ENCODE measurements at places on chromosomes 4 and X.

DNA sequence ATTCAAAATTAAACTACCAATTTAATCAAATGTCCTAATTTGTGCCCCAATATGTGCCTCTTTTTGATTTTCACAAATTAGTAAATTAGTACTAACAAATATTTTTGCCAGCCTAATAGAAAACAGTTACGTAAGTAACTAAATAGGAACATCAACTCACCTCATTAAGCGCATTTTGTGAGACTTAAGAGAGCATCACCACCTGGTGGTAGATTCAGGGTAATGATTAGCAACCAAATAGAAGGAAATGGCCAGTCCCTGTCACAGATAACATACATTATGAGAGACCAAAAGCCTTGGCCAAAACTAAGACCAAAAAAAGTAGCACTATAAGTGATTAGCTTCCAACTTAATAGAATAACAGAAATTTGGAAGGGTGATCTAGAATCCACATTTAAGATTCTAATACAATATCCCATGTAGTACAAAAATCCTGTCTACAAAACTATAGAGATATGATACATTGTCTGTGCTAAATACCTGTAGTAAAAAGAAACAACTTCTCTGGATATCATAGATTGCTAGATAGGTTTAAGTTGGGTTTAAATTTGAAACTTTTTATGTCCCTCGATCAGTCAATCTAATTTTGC is 46.7 kb downstream of the C4orf46 start:
- DNase-seq, result no peak

- no peak for DNase-seq
These were observed 40.0 kb downstream of the UGT2B10 start for GRCh38 chr4:68855771-68856170.

GRCh38 chrX:10110984-10111363 is 45.8 kb upstream of the CLCN4 start:
- no peak for DNase-seq

DNA sequence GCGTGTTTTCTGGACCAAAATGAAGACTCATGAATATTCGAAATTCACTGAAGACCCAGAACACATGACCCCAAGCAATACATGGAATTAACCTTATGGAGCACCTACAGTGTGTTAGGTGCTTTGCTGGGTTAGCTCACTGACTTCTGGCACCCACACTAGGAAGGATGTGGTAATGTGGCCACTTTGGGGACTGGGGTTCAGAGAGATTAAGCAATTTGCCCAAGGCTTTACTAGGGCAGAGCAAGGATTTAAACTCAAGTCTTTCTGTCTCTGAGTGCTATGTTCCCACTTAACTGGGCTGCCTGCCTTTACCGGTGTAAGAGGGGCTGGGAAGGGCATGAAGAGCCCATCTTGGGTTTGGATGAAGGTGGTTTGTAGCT is 162.0 kb upstream of the ATP6AP2 start:
- no peak for DNase-seq

GRCh38 chr4:100422894-100423293 is 94.9 kb downstream of the EMCN start:
- no peak for DNase-seq

GRCh38 chr4:182235021-182235795 is 8.0 kb upstream of the TENM3 start:
- DNase-seq, result no peak

GRCh38 chr4:165096776-165097175 is 15.9 kb downstream of the TMEM192 start:
- DNase-seq, result no peak

DNA sequence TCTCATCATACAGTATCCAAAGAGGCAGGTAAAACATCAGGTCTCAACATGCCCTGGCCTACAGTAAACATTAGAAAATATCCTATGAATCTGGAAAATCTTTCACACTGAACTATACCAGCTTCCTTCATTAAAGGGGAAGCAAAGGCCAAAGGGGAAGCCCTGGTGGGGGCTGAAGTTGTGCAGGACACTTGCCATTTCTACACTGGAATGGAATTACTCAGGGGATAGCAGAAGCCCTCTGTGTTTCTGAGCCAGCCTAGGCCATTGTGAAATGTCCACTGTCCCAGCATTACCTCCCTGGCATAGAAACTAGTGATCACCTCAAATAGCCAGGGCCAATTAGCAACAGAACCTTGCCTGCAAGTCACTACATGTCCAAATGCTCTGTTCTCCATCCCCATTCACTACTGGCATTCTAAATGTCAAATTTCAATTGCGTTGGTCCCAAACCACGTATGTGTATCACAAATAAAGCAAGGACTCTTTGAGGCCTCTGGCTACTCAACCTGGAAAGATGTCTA is 429.9 kb downstream of the AFF2 start:
- DNase-seq, result no peak

DNA sequence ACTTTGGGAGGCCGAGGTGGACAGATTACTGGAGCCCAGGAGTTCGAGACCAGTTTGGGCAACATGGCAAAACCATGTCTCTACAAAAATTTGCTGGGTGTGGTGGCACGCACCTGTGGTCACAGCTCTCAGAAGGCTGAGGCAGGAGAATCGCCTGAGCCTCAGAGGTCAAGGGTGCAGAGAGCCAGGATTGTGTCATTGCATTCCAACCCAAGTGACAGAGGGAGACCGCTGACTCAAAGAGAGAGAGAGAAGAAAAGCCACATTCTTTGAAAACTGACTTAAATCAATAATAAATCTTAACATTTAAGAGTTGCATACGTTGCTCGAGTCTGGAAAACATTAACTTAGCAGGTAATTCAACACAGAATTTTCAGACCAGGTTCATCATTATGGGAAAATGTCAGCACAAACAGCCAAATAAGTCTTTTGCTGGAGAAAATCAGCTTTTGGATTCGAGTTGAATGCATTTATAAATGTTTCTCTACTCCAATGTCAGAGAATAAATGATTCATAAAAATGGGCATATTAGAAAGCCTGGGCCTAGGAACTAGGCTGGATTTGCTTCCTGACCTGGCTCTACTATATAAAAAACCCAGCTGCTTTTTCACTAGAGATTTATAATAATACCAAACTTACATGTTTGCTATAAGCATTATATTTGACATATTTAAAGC is 68.3 kb upstream of the RBPJ start:
- DNase-seq, result no peak

- DNase-seq, result no peak
These were observed 1.5 kb downstream of the CCNG2 start for GRCh38 chr4:77158487-77158861.

DNA sequence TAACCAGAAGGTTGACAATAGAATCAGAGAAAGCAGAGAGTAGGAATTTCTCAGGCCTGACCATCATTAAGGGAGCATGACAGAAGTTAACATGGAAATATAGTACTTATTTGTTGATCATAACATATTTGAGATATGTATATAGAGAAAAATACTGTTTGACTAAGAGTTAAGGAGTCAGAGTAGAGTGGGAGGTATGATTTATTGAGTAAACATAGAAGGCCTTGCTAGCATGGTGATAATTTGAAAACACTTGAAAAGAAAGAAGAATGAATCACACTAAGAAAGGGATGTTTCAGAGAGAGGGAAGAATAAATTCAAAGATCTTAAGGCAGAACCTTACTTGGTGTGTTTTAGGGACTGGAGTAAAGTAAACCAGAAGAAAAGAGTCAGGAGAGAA is 437.2 kb upstream of the TECRL start:
- DNase-seq, result no peak

GRCh38 chr4:137510557-137511265 is 21.6 kb downstream of the PCDH18 start:
- DNase-seq, result no peak

GRCh38 chrX:37776283-37776986 is 3.4 kb upstream of the CYBB start:
- DNase-seq, result no peak

GRCh38 chr4:141078871-141079270 is 54.4 kb downstream of the RNF150 start:
- no peak for DNase-seq

DNA sequence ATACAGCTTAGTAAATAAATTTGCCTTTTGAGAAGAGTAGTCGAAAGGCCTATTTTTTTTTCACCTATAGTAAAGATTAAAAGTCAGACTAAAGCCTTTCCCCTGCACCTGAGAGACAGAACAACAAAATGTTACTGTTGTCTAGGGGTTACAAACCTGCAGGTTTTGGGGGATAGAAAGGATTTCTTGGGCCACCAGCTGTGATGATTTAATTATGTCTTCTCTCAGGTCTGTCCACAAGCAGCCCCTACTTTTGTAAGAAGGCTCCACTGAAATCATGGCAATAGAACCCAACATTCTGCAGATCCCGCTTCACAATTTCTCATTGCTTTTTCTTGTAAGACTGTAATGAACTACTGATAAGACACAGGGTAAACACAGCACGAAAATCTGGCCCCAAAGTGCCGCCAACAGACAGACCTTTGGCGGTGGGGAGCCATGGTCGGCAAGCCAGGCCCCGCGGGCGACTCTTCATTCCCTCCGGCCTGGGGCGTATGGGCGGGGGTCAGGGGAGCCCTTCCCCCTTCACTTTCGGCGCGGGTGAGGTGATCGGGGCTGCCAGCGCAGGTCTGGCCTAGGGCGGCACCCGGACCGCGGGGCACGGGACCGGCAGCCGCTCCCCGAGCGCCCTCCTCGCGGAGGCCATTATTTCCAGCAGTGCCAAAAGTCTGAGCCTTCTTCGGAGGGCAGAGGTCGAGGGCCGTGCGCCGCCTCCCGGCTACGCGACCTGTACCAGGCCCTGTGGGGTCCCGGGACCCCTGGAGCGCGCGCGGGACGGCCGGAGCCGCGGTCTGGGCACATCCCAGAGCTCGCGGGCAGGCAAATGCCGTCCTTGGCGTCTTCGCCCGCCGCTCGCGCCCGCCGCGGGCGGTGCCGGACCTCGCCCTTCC is 812 bp upstream of the KDM6A start:
- peak; percentile 85 for DNase-seq

DNA sequence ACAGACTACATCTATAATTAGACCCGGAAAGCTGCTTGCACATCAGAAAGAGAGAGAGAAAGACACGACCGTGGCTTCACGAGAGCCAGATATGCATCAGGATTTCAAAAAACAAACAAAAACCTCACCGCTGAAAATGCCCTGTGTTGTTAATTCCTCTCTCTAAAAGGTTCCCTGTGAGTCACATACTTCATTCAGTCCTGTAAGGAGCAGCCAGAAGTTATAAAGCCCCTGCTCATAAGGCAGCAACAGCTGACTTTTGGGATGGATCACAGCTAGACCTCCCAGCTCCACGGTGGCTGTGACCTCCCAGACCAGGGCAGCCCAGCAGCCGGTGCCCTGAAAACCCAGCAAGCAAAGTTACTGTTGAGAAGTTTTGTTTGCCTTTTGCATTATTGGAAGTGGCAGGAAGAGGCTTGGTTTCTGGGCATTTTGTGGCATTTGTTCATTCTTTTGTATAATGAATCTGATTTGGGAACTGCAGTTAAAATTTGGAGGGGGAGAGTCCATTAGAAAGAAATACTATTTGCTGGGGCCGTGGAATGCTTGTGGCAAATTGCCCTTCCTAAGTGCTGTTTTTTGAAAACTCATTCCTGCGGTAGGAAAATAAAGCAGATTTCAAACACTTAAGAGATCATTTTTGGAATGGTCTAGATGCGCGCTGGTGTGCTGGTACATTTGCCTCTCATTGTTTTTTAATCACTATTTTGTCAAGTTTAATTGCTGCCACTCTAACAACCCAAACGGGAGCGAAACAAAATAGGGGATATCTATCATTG is 520.4 kb downstream of the BCOR start:
- no peak for DNase-seq

DNA sequence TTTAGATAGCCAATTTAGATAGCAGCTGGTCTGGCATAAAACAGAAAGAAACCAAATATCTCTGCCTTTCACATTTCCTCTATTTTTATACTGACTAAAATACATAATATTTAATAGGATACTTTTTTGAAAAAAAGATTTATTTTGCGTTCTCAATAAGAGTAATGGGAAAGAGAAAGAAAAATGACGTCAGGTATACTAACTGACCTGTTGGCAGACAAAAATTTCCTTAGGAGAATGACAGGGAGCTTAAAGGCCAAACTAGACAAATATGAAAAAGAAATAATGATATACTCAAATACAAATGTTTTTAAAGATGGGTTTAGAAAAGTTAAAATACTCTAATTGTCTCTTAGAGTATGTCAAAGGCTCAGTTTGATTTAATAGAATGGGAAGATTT is 309.4 kb upstream of the ADGRL3 start:
- DNase-seq, result no peak

GRCh38 chrX:48616576-48616975 is 19.3 kb downstream of the WDR13 start:
- DNase-seq, result no peak

GRCh38 chrX:50718776-50719175 is 95.2 kb downstream of the SHROOM4 start:
- DNase-seq, result no peak

GRCh38 chr4:174216799-174217272 is 66.6 kb downstream of the FBXO8 start:
- no peak for DNase-seq

DNA sequence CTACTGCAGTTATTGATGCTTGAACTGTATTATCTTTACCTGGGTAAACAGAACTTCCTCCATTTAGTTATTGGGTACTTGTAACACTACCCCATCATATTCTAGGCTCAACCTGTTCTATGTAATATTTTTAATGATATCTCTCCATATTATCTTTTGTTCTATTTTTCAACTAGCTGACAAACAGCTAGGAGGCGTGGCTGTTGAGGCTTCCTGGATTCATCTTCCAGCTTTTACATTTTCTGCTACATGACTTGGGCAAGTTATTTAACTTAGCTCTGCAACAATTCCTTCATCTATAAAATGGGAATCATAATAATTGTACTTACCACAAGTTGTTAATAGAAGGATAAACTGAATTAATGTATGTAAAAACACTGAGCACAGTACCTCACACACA is 349.3 kb downstream of the PTTG2 start:
- no peak for DNase-seq

GRCh38 chr4:88297212-88297516 is 12.8 kb upstream of the PPM1K start:
- no peak for DNase-seq

DNA sequence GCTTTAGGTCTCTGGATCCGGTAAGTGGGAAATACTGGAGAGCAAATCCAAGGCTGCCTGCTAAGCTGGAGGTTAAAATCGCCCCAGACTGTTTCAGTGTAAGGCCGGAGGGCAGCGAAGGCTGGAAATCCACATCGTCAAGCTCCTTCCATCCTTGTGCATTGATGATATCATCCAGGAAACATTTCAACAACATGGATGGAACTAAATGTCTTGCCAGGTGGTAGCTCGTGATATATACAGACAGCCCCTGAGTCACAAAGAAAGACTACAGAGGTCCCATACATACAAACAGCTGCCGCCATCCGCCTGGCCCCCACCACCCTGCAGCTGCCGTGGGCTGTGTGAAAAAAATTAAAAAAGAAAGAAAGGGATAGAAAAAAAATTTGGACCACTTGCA is 148.9 kb upstream of the RBPJ start:
- DNase-seq, result no peak
